ENCODE measurements at places on chromosomes 12 and 14. TPM values are rescaled to one million over a fixed set of nuclear protein-coding genes. Genes with fewer than 3 reads are reported as not detected.

The HOXC12 gene
- not detected for total RNA-seq

The ZC2HC1C gene
- total RNA-seq = 1.6 TPM

The PTCSC3 gene
- total RNA-seq = not detected

The PYGL gene
- total RNA-seq = 39.3 TPM

The DYNLL1 gene
- 93.5 TPM for total RNA-seq

The NEDD1 gene
- 45.4 TPM for total RNA-seq

The C12orf54 gene
- total RNA-seq = not detected

The ASCL1 gene
- not detected for total RNA-seq

The RIMBP2 gene
- total RNA-seq = 0.74 TPM

The PRKAB1 gene
- total RNA-seq = 19.9 TPM

The TAS2R8 gene
- 0.45 TPM for total RNA-seq

The SLCO1B1 gene
- total RNA-seq = not detected

The TAMALIN gene
- 7.3 TPM for total RNA-seq

The KRT83 gene
- total RNA-seq = not detected

The GPHN gene
- total RNA-seq = 6.5 TPM

The SERPINA10 gene
- not detected for total RNA-seq

The ANAPC7 gene
- 25.8 TPM for total RNA-seq

The WSB2 gene
- 32.9 TPM for total RNA-seq

The ACOT4 gene
- total RNA-seq = 0.72 TPM

The EGLN3 gene
- total RNA-seq = 0.18 TPM

The TC2N gene
- 1.6 TPM for total RNA-seq

The POLE2 gene
- 36.2 TPM for total RNA-seq

The TMED8 gene
- 14.5 TPM for total RNA-seq

The AGAP2 gene
- total RNA-seq = 0.27 TPM

The SYNDIG1L gene
- not detected for total RNA-seq

The IFNG-AS1 gene
- total RNA-seq = 0.09 TPM

The TAS2R46 gene
- total RNA-seq = 4.7 TPM

The MYF6 gene
- total RNA-seq = not detected

The TOMM20L gene
- not detected for total RNA-seq

The DMAC2L gene
- 4.4 TPM for total RNA-seq

The MAP1LC3B2 gene
- not detected for total RNA-seq

The JAG2 gene
- total RNA-seq = 0.63 TPM

The XRCC3 gene
- total RNA-seq = 18.1 TPM

The GPR132 gene
- 0.16 TPM for total RNA-seq

The A2M gene
- total RNA-seq = 0.54 TPM

The SLC2A14 gene
- not detected for total RNA-seq
